Sciatic nerve (tissue), 2 donors: ENCODE measurements at places on chromosomes 5 and 9.
A peak's percentile ranks its signal among the peaks of the same experiment; 100 is the strongest.

- DNase-seq, result no peak
These were observed 63.4 kb downstream of the GOLM1 start for GRCh38 chr9:86035827-86036440.

GRCh38 chr5:88489364-88489763 is 220.7 kb upstream of the TMEM161B start:
- DNase-seq, result no peak

- no peak for DNase-seq
These were observed 35.9 kb downstream of the KIF2A start for GRCh38 chr5:62341783-62342475.

GRCh38 chr5:108312258-108312657 is 69.6 kb downstream of the FBXL17 start:
- DNase-seq, result no peak

DNA sequence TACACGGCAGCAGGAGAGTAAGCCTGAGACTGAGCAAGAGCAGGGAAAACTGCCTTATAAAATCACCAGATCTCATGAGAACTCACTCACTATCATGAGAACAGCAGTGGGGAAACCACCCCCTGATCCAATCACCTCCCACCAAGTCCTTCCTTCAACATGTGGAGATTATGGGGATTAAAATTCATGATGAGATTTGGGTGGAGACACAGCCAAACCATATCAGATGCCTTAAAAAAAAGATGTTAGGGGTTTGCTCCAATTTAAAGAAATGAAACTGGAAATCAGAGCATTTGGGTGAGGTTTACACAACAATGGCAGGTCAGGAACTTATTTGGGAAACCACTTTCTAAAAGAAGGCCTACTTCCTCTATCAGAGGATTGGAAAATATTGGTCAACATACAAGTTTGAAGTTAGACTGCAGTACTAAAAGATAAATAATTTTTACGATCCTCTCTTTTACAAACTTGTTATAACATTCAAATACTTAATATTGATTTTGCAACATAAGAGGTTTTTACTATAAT is 105.1 kb downstream of the FBN2 start:
- DNase-seq, result no peak

GRCh38 chr5:116395631-116396203 is 178.9 kb downstream of the SEMA6A start:
- no peak for DNase-seq

DNA sequence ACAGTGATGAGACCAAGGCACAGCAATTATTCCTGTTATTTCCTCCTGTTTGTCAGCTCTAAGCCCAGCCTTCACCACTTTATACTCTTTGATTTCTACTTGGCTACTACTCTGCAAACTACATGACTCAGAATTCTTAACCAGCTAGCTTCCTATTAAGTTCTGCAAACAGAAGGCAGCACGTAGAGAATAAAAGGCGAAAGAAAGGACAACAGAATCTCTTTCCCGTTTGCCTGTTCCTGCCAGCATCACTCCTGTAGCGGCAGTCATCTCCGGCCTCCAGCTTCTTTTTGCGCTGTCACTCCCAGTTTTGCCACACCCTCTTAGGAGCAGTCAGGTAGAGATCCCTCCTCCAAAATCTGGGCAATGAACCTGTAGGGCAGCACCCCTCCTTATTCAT is 29.9 kb downstream of the DPYSL3 start:
- no peak for DNase-seq

DNA sequence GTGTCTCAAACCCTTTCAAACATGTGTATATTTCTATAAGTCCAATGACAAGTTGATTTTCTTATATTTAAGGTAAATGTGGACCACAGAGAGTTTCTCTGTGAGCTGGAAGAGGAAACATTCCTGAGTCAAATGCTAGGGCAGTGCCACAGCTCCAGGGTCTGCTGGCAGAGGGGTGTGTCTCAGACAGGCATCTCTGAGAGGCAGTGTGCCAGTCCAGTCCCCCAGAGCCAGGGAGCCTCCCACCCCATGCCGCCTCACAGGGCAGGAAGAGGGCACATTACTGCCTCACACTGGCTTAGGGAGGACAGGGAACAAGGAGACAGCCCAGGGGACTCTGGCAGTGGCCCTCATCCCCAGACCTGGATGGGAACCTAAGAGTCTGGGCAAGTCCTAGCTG is 120.2 kb downstream of the TENT4A start:
- DNase-seq, result no peak

DNA sequence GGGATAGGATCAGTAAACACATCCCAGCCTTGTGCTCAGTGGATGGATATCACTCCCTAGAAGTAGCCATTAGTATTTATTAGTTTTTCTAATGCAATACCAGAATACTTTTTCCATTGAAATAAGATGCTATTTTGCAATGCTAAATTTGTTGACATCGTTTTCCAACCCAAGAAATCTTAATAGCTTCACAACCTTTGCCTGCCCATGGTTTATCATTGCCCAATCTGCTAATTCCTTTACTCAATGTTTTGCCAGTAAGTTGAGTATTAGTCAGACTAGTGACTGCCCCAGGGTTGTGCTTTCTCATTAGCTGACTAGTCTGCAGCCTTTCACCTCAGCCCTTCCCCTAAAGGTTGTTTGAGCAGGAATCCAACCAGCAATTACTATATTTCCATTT is 62.9 kb downstream of the NREP start:
- no peak for DNase-seq

DNA sequence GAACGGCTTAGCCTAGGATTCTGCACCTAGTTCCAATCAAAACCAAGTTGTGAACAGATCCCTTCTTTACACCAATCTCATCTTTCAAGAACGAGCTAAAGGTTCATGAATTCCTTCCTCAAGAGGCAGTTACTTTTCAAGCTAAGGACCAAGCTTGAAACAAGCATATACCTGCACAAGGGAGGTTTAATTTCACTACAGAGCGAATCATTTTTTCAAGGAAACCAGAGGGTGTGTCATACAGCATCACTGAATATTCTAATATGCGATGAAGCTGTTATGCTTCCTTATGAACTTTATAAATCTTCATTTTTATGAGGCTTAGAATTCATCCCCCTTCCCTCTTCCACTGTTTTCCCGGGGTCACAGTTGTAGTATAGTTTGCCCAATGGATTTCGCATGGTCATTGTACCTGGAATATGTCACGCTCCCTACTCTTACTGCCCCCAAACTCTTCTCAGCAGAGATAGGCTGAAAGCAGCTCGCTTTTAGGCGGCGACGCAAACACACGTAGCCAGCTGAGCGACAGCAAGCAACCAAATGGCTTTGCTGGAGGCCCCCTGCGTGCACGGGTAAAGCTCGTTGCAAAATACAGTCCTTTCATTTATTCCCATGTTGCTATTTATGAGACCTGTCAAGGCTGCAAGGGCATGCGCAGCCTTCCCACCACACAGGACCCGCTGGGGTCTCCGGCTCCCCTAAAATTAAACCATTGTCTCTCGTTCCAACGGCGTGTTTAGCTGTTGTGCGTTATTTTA is 832 bp downstream of the LMBRD2 start:
- peak; percentile 64 for DNase-seq

GRCh38 chr9:108786901-108787689 is 68.7 kb downstream of the ACTL7B start:
- no peak for DNase-seq

DNA sequence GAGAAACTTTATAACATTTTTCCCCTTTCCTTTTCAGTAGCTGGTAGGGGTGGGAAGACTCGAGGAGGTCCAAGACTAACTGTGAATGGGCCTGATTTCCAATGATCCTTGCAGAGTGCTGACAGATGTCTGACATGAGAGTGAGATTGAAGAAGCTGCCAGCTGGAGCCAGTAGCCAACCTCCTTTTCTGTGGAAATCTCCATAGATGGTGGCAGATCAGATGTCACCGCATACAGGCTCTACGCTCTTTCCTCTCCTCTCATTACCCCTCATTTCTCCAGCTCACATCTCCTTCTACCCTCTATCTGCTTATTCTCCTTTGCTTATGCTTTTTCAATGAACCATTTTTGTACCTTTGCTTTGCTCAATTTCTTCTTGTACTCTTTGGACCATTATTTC is 395.2 kb upstream of the TNC start:
- no peak for DNase-seq

DNA sequence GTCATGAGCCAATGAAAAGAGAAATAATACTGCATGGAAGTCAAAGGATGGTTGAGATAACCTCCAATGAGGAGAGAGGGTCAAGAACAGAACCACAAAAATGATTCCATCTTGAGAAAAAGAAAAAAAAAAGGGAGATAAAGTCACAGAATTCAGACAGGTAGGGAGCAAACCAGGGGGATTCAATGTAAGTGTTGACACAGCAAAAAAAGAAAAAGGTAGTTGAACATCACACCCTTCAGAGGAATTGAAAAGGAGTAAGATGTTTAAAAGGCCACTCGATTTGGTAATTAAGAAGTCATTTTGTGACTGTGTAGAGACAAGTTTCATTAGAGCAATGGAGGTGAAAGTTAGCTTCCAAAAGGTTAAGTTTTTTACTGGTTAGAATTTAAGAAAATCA is 79.3 kb downstream of the ERP44 start:
- no peak for DNase-seq

- DNase-seq, result no peak
These were observed 51.5 kb downstream of the PCSK1 start for GRCh38 chr5:96381526-96381925.

GRCh38 chr5:16721151-16722096 is 104.6 kb upstream of the RETREG1 start:
- DNase-seq, result no peak

GRCh38 chr5:127041571-127041970 is 11.2 kb upstream of the MARCHF3 start:
- DNase-seq, result no peak

GRCh38 chr9:9177081-9177480 is 1377.5 kb upstream of the DMAC1 start:
- no peak for DNase-seq

- DNase-seq, result no peak
These were observed 84.5 kb downstream of the UBAP2 start for GRCh38 chr9:33964086-33964768.

GRCh38 chr9:95645992-95646391 is 129.2 kb upstream of the PTCH1 start:
- DNase-seq, result no peak

DNA sequence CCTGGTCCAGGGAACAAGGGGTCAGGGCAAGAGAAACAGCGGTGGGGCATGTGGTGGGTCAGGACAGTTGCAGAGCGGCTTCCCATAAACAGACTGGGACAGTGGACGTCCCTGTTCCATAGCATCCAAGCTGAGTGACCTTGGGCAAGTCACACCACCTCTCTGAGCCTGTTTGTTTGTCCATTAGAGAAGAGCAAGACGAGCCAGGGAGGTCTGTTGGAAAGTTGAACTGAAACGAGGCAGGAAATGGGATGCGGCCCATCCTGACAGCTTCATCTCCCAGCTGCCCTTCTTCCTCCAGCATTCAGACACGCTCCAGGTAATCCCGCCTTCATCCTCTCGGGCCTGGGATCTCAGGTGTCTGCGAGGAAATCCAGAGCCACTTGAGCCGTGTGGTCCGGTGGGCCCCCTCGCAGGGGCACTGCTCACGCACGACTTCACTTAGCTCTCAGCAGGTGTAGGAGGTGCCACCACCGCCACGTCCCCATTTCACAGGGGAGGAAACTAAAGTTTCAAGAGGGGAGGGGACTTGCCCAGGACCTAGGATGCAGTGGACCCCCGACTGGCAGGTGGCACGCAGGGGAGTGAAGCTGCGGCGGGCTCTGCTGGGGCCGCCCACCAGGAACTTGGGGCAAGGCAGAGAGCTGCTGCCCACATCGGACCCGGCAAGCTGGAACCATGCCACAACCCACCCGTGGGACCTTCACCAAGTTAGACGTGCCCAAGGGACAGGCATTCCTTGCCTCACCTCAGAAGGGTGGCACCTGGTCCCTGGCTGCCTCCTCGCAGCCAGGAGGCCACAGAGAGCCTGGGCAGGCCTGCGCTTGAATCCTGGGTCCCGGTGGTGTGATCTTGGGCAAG is 13.0 kb downstream of the PTGES2 start:
- peak; percentile 60 for DNase-seq

- no peak for DNase-seq
These were observed 146.3 kb downstream of the TTC39B start for GRCh38 chr9:15160673-15161072.

GRCh38 chr9:138083873-138084272 is 206.3 kb downstream of the CACNA1B start:
- no peak for DNase-seq

DNA sequence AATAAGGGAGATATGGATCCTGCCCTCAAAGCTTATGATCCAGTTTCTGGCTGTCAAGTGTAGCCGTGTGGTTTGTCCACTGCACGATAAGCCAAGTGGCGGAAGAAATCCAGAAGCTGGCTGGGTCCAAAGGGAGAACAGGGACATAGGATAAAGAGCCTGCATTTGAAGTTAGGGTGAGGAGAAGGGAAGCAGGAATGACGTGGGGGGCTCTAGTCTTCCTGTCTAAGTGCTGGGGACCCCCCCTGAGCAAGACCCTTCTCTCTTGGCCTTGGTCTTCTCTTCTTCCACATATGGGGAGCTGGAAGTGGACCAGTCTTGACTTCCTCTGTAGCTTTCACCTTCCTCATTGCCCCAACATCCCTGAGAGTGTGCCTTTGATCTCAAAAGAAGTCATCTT is 186.6 kb downstream of the FSTL4 start:
- no peak for DNase-seq
